Retinal pigment epithelial cell (primary cell): ENCODE measurements at places on chromosomes 1 and 21.
A peak's percentile ranks its signal among the peaks of the same experiment; 100 is the strongest.

DNA sequence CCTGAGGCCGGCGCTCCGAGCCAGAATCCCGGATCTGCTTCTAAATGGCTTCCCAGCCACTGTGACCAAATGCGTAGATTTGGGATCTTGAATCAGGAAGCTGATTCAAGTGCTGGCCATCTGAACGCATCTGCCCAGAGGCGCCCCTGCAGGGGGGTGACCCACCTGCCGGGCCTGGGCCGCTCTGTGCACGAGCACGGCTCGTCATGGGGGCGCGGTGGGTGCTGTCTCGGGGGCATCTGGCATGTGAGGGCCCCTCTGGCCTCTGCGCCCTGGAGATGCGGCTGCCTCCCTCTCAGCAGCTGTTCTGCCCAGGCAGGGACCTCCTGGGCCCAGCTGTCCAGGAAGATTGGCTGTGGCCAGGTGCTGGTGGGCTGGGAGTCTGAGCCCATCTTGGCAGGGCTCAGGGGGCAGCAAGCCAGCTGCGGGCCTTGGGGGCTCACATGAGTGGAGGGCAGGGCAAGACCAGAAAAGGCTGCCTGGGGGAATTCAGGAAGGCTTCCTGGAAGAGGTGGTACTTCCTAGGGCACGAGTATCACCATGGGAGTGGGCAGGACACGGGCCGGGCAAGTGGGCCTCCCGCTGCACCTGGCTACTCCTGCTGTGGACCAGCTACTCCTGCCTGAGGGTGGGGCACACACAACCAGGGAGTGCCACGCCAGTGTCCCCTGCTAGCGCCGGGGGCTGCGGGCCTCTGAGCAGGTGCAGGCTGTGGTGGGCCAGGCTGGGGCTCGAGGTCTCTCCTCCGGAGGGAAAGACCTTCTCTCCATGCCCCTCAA, 25.1 kb downstream of the PLCH2 start:
- DNase-seq, result no peak

- DNase-seq, result no peak
These were observed 24.3 kb upstream of the NID1 start for GRCh38 chr1:236089046-236089773.

- no peak for DNase-seq
These were observed 26.9 kb upstream of the EXOSC10 start for GRCh38 chr1:11126569-11126968.

DNA sequence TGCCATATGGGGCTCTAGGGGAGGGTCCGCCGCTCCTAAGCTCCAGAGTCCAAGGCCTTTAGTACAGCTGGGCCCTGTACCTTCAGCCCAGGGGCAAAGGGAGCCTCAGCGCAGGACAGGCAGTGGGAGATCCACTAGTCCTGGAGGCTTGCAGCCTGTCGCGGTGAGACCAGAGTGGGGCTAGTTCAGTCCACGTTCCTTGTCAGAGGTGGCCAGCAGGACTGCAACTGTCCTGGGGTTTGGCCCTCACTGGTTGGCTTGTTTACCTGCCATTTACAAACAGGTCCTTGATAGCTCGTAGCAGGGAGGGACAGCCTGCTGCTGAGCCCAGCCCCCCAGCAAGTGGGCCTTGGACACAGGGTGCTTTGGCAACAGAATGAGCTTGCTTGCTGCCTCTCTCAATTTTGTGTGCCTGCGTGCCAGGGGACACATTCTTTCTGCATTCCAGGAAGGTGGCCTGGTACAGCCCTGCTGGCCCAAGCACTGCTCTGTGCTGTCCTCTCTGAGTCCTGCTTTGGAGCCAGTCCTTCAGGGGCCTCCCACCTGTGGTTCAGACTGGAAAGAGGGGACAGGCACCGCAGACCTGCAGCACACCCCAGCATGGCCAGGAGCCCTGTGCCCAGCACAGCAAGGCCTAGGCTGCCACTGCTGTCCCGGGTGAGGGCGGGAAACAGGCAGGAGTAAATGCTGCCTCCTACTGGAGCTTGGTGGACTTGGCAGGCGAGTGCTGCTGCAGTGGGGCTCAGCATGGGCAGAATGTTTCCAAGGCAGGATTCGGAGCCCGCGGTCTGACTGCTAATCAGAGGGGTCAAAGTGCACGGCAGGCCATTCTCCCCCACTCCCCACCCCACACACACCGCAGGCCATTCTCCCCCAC, 15.2 kb downstream of the H6PD start:
- no peak for DNase-seq

DNA sequence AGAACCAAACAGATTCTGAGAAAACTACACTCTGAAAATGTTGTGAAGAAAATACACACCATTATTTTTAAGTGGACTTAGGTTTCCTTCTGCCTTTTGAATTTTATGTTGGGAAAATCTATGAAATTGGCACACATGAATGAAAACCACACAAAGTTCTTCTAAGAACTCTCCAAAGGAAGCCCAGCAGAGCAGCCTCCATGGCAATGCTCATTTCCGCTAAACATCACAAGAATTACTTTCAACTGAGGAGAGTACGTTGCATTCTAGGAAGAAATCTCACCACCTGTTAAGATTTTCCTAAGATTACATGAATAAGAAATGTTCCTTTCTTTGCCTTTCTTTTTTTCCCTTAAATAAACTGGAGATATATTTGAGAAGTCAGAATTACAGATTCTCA, 154.2 kb downstream of the BARHL2 start:
- no peak for DNase-seq

GRCh38 chr1:40014812-40015594, 25.5 kb upstream of the CAP1 start:
- no peak for DNase-seq

- no peak for DNase-seq
These were observed 86.8 kb downstream of the FBXO2 start for GRCh38 chr1:11567244-11568065.

- no peak for DNase-seq
These were observed 838 bp downstream of the OR2C3 start for GRCh38 chr1:247535402-247535801.

GRCh38 chr1:24127134-24127800, 15.3 kb upstream of the MYOM3 start:
- no peak for DNase-seq

DNA sequence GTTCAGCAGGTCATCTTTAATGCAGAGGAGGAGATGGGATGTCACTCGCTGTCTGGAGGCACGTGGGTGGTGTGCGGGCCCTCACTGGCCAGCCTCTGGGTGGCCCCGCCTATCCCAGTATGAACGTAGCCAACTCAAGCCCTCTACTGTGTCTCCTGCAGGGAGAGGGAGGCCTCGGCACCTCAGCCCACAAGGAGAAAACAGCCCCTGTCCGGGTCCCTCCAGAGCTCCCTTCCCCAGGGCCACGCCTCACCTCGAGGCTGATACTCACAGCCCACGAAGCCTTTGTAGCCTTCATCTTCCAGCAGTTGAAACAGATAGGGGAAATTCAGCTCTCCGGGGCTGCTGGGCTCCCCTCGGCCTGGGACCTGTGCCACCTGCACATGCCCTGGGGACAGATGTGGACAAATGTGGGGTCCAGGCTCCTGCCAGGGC, 2.6 kb downstream of the HYI start:
- no peak for DNase-seq

GRCh38 chr1:18875796-18876128, 16.3 kb upstream of the TAS1R2 start:
- DNase-seq, result no peak

- no peak for DNase-seq
These were observed 24.0 kb upstream of the SLAMF9 start for GRCh38 chr1:159978107-159978398.

GRCh38 chr21:29499734-29500343, 201.1 kb downstream of the BACH1 start:
- DNase-seq, result no peak

DNA sequence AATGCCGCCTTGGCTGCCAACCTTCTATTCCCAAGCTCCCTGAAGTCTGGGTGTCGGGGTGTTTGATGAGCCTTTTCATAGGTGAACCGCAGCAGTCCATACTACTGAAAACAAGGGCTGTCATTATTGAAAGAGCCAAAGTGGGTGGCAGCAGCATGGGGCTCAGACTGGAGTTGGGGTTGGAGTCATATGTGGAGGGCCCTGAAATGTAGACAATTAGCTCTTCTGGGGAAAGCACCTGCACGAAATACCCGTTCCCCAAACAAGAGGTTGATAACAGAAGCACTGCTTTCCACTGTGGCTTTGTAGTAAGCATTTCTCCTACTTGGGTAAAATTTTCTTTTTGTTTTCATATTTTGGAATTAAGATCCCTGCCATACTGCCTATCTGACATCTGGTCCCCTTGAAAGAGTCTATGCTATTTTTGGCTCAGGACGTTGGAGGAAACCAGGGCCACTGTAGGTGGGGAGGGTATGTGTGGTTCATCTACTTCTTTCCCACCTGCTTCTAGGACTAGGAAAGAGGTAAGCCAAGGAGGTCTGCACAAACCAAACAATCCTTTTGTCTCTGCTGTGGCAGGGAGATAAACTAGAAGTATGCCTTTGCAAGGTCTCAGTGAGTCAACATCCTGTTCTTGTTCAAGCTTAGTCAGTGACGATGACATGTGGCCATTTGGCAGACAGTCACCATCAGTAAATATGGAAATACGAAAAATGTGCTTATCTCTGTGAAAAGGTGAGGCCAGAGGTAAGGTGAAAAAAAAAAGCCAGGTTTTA, 197.0 kb upstream of the UBE2U start:
- peak; percentile 52 for DNase-seq

DNA sequence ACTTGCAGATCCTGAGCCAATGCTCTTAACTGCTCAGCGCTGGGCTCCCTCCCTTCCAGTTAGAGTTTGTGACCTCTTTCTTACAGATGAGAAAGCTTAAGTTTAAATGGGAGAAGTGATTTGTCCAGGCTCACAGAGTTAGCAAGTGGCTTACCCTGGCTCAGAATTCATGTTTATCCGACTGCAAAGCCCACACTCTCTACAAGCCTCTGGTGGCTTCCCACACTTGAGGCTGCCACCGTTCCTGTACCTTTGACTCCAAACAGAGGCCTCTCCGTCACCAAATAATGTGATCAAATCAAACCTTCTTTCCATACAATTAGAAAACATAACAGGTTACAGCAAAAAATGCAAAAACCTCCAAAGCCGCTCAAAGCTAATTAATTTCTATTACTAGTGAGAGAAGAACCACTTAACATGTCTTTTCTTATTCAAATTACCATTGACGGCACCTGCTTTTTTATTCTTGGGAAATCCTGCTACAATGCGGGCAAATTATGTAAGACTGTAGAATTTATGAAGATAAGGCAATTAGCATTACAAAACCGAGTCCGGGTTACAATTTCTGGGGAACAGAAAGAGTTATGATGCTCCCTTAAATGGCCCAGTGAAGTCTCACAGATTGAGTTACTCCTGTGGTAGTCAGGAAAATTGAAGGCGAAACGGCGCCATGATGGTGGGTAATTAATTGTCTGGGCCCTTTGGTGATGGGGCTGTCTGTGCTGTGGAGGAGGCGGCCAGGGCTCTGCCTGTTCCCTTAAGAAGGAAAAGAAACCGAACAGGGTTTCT, 324.3 kb upstream of the POU3F1 start:
- DNase-seq, result no peak

- DNase-seq, result no peak
These were observed 8.2 kb upstream of the RCSD1 start for GRCh38 chr1:167621780-167622313.

GRCh38 chr1:228314658-228315483, 91.8 kb downstream of the TRIM11 start:
- DNase-seq, result no peak

GRCh38 chr1:89361681-89362080, 2.2 kb upstream of the GBP6 start:
- no peak for DNase-seq
